ENCODE measurements at places on chromosomes 2 and 18.

DNA sequence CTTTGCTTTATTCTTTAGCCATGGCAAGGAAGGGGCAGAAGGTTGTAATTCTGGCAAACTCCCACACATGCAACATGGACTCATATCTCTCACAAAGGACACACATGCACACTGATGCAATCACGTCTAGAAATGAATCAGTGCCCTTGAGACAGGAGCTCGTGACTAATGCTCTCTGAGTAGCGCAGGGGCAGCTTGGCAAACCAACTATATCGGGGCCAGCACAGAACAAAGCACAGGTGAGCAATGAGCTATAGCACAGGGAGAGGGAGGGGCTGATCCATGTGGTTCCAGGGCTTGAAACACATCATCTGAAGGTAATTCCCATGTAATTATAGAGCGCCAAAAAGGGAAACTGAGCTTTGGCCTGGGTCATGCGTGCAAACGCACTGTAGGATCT is 165.2 kb upstream of the KLF7 start:
- DNase-seq: no peak

GRCh38 chr2:204150721-204151120 is 214.2 kb downstream of the ICOS start:
- no peak for DNase-seq

- no peak for DNase-seq
Measured at GRCh38 chr2:147862859-147863516, 18.2 kb downstream of the ACVR2A start.

GRCh38 chr2:19708776-19709175 is 193.0 kb downstream of the TTC32 start:
- DNase-seq: no peak
